ENCODE measurements at places on chromosomes 7 and 10. TPM values are rescaled to one million over a fixed set of nuclear protein-coding genes. Genes with fewer than 3 reads are reported as not detected.

TUBAL3 gene
- not detected for total RNA-seq

CLRN3 gene
- total RNA-seq: not detected

CYP26A1 gene
- total RNA-seq: not detected

RTKN2 gene
- 8.0 TPM for total RNA-seq

SAMD9L gene
- 17.7 TPM for total RNA-seq

JAKMIP3 gene
- 0.29 TPM for total RNA-seq

MXI1 gene
- 39.5 TPM for total RNA-seq

NPSR1 gene
- total RNA-seq: not detected

SUN3 gene
- not detected for total RNA-seq

ACTR3C gene
- total RNA-seq: 1.8 TPM

All from osteoblast (primary cell).